SHP77 treated with DMSO at 0.1 percent for 48 hours (cell line): ENCODE measurements at places on chromosomes 2 and 18.

- no peak for DNase-seq
Measured at GRCh38 chr18:54710900-54711281, 117.4 kb upstream of the RAB27B start.

GRCh38 chr18:25231327-25231691 lies 120.7 kb downstream of the ZNF521 start:
- DNase-seq, result no peak

DNA sequence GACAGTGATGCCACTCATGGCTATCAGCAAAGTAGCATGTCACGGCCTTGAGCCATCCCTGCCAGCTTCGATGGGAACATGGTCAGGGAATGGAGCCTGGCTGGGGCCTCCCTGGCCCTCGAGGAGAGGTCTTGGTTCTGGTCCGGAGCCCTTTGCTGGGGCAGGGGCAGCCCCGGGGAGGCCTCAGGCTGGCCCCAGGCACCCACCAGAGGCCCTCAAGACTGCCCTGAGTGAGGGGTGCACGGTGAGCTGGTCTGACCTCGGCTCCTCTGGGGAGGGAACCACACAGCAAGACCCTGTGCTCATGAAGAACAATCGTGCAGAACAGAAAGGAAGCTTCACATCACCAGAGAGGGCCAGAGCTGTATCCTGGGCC lies 75.2 kb upstream of the OTOS start:
- DNase-seq, result no peak

- no peak for DNase-seq
Measured at GRCh38 chr2:20156076-20156759, 68.7 kb downstream of the SDC1 start.

DNA sequence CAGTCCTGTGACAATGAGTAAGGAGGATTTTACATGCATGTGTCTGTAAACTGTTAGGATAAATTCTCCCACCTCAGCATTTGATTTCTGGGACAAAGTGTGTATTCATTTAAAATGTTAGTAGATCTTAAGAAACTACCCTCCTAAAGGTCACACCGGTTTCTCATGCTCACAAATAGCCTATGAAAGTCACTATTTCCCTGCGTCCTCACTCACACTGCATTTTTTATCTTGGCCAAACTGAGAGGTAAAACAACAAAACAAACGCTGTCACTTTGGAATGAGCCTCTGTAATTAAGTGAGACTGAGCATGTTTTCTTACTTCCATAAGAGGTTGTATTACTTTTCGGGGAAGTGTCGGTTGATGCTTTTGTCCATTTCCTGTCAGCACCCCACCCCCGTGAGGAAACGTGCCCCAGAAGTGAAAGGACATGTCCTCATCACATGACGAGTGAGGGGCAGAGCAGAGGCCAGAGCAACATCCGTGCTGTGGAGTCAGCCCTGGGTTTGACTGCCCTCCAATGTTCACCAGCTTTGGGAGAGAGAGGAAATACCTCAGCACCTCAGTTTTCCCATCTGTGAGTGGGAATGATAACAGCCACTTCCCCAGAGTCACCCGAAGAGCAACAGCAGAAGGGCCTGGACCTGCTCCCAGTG lies 3.1 kb downstream of the GYPC start:
- no peak for DNase-seq

DNA sequence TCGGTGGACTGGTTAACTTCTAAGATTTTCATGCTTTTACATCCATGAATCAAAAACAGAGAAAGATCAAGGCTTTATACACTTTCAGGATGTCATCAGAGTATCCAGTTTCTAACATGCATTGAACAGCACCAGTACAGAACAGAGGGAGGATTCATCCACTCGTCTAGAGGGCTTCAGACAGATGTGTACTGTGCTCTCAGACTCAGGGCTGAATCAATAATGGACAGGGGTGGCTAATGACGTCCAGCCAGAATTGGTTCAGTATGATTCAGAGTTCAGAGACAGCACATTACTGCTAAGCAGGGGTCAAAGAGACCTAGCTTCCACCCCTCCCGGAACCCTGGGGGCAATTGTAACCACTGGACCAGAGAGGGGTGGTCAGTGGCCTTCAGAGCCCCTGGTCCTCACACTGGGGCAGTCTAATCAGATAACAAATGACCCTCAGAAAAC lies 37.3 kb downstream of the RNU4ATAC start:
- no peak for DNase-seq

GRCh38 chr2:188607501-188607900 lies 315.8 kb downstream of the GULP1 start:
- no peak for DNase-seq
